ENCODE measurements at places on chromosomes 12 and 14. TPM values are rescaled to one million over a fixed set of nuclear protein-coding genes. Genes with fewer than 3 reads are reported as not detected.

DNA sequence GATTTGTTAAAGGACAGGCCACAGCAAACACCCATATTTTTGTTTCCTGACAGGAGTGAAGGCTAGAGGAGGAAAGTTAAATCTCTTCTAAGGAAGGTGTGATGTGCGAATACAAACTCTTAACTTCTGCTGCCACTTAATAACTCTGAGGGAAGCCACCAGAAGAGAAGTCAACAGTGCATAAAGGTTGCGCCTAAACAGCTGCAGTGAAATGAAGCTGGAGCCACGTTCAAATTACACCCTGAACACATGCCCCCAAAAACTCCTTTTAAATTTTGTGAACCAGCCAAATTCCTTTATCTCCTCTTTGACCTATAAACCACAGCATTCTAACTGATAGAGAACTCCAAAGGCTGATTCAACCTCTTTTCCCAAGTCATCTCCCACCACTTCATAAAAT lies 22.4 kb downstream of the DENND5B start:
- DNase-seq, result no peak

DNA sequence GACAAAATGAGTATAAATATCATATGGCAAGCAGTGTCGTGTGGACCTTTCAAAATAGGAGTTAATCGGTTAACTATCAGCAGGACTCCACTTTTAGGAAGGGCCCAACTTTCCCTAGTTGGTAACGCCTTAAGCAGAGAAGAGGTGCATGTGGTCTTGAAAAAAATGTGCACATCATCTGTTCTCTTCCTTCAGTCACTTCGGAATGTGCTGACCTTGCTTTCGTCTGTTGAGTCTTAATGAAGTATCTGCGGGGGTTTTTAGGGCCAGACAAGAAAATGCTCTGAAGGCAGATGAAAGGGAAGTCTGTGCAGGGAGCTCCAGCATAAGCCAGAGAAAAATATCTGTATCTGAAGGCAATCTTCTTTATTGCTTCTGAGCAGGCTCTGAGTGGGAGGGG lies 185.2 kb downstream of the AEBP2 start:
- DNase-seq, result peak; percentile 99

- DNase-seq, result no peak
These were observed 1484.9 kb upstream of the TMEM132C start for GRCh38 chr12:126782083-126782482.

DNA sequence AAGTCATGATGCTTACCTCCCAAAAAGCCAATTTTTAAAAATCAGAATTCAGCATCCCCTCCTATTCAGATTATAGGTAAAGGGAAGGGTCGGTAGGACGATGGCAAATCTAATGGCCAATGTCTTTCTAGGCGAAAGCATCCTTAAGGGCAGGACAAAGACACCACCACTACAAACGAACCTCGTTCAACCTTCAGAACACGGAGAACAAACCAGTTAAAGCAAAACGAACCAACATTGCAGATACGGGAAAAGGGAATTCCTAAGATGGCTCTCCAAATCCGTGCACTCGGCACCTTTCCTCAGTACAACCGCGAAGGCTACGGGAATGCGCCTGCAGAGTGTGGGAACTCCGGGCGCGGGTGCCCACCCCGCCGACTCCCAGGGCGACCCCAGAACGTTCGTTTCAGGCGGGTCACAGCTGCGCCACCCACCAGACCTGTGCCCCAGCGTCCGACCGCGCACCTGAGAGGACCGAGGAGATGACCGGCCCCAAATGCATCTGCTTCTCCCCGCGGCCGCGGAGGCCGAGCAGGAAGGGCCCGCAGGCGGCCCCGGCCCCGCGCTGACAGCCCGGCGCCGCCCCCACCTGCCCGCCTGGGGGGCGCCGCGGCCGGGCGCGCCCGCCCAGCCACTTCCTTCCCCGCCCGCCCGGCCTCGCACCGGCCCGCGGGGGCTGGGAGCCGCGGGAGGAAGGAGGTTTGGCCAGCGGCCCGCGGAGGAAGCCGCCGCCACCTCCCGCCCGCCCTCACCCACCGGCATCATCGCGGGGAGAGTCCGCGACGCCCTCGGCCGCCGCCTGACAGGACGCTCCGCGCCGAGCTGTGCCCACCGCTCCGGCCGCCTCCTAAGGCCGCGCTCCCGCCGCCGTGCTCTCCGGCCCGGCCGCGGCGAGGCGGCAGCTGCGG lies 578 bp downstream of the PPP1R13B start:
- DNase-seq, result no peak

DNA sequence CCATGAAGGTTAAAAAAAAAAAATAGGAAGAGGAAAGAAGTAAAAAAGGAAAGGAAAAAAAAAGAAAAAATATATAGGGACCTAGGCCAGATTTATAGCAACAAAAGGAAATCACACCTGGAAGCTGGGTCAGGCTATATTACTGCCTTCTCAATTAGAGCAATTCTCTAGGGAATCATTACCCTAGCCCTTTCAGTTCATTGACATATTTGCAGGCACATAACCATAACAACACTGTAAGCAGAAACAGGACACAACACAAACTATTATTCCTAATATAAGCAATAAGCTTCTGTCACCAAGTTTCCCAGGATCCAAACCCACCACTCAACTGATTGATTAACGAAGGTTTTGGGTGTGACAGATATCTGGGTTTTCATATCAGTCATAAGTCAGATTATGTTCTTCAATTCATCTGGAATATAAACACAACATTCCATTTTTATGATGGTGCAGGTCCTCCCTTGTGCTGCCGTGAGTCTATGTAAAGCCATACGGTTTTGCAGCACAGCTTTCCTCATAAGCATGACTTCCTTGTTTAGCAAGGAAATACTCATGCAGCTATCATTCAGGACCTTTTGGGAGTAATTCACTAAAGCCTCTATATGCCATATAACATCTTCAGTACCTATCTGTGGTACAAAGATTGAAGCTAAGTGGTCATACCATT lies 4.2 kb downstream of the PCNX4 start:
- DNase-seq, result no peak

DNA sequence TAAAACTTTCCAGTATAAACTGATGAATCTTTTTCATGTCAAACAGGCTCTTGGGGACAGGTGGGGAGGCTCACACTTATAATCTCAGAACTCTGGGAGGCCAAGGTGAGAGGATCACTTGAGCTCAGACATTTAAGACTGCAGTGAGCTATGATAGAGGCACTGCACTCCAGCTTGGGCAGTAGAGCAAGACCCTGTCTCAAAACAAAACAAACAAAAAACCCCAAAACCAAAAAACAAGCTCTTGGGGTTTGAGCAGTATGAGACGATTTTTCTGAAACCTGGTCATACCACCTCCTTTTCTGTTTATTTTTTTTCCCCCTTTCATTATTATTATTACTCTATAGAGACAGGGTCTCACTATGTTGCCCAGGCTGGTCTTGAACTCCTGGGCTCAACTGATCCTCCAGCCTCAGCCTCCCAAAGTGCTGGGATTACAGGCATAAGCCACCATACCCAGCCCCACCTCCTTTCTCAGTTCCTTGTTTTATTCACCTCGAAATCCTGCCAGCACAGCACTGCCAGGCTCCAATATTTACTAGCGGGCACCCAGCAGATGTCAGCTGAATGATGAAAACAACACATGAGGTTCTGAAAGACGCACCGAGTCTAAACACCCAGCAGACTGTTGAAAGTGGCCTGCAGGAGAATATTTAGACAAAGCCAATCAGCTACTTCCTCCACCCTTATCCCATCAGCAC lies 19.5 kb upstream of the CDK17 start:
- DNase-seq, result no peak

GRCh38 chr12:115378291-115378690 lies 694.3 kb upstream of the TBX3 start:
- DNase-seq, result no peak

DNA sequence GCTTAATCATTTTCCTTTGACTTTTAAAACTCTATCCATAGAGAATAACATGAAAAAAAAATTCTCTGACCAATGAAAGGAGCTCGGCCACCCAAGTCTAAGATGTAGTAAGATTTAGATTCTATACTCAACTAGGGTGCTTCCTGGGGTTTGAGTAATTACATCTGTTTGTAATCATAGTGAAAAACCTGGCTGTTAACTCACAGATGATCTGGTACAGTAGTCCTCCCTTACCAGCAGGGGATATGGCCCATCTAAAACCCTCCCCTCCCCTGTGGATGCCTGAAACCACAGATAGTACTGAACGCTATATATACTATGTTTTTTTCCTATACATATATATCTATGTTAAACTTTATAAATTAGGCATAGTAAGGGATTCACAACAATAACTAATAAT lies 89.2 kb downstream of the DAAM1 start:
- DNase-seq, result no peak

DNA sequence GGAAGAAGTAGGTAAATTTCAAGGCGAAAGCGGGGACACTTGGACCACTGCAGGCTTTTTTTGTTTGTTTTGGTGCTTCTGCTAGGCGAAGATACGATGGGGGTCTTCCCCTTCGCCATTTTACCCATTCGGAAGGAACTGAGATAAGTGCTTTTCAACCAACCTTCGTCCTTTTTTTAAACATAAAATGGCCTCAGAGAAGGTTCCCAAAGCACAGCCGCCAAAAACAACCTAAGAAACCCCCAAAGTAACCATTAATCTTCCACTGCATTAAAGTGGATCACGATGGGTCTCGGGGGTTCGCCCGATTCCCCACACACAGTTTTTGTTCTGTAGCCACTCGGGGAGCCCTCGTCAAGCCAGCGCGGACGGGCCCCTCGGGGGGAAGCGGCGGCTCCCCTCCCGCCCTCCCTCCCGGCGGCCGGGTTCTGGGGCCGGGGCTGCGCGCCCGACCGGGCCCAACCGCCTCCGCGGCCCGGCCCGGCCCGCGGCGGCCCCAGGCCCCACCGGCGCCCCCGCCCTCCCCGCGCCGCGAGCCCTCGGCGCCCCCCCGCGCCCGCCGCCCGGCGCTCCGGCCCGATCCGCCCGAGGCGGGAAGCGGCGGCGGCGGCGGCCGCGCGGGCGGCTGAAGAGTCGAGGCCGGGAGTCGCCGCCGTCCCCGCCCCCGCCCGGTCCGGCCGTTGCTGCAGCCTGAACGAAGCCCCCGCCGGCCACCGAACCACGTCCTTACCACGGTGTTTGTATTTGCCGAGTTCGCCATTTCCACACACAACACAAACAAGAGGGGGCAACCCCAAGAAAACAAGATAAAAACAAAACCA lies 790 bp downstream of the GTF2A1 start:
- DNase-seq, result peak; percentile 56

GRCh38 chr12:122078141-122079032 lies at the start of gene MLXIP:
TSS of gene MLXIP (plus strand) at chr12:122078756. CDS start at chr12:122078854, 98 bp downstream.
- peak; percentile 94 for DNase-seq

DNA sequence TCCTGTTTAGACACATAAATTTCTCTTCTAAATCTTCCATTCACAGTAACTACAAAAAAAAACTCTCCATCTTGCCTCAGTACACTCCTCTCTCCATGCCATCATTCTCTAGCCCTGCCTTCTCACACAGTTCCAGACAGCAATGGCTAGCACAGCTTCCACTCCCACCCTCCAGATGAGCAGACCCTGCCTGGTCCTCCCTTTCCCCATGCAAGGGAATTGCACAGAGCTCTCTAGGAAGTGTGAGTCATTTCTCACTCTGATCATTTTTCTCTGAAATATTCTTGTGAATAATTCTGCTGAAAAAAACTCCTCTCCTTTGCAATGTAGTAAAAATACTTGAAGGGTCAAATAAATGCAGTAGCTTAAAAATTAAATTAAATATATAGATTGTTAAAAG lies 170.6 kb downstream of the BMP4 start:
- no peak for DNase-seq

GRCh38 chr12:118256352-118256751 lies 116.4 kb downstream of the TAOK3 start:
- DNase-seq, result no peak

- peak; percentile 79 for DNase-seq
These were observed 33.5 kb downstream of the RBM19 start for GRCh38 chr12:113932381-113933196.

DNA sequence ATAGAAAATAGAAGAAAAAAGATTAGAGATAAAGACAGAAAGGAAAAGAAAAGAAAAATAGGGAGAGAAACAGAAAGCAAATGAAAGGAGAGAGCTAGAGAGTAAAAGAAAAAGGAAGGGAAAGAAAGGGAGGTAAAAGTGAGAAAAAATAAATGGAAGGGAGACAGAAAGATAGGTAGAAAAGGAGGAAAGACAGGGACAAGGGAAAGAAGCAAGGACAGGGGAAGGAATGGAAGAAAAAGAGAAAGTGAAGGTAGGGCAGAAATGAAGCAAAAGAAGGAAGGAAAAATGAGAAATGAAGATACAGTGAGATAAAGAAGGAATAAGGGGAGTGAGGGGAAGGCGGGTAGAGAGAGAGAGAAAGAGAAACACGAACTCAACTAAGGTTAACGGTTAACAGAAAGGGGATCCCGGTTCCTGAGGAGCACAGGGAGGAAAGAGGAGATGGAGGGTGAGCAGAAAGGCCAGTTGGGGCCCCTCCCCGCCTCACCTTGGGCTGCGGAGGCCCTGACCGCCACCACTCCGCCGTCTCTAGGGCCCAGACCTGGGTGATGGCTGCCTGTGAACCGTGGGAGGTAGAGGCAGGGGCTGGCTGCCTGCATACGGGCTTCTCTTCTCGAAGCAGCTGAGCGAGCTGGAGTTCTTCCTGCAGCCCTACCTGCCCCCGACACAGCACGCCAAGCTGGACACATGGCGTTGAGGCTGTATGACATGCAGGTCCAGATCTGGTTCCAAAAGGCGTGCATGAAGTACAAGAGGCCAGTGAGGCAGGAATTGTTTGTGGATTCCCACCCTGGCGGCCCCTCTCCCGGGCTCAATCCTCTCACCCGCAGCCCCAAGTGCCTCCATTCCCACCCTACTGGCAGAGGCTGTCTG lies 59.5 kb downstream of the SMUG1 start:
- DNase-seq, result no peak

DNA sequence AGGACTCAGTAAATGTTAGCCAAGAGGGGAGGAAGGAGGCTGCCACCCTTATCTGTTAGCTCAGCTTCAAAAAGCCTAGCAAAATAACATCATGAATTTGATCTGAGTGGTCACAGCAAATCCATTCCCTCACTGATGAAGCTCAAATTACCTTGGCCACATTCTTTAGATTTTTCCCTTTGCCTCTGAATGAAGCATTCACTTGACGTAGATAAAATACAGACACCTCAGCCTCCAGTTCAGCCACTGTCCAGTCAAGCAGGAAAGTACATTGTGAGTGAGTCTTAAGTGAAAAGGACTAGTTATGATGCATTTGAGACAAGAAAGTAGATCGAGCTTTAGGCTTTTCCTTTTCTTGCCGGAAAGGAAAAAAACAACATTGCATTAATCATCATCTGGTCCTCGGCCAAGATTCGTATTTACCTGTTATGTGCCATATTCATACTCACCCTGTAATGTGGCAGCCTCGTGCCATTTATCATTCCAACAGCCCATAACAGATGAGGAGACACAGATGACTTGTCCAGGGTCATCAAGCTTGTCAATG lies 146.5 kb downstream of the ETV6 start:
- peak; percentile 51 for DNase-seq

KCNC2 gene
- 4.1 TPM for total RNA-seq

LALBA gene
- not detected for total RNA-seq

FIGNL2 gene
- total RNA-seq, result 0.48 TPM

KRT80 gene
- not detected for total RNA-seq

PAPLN gene
- 5.1 TPM for total RNA-seq

TAS2R8 gene
- 1.7 TPM for total RNA-seq

ALX1 gene
- 4.6 TPM for total RNA-seq

PLXNC1 gene
- 12.3 TPM for total RNA-seq

OAS3 gene
- 8.4 TPM for total RNA-seq

NYNRIN gene
- total RNA-seq, result 30.8 TPM
